ENCODE measurements at places on chromosomes 7 and 10.

DNA sequence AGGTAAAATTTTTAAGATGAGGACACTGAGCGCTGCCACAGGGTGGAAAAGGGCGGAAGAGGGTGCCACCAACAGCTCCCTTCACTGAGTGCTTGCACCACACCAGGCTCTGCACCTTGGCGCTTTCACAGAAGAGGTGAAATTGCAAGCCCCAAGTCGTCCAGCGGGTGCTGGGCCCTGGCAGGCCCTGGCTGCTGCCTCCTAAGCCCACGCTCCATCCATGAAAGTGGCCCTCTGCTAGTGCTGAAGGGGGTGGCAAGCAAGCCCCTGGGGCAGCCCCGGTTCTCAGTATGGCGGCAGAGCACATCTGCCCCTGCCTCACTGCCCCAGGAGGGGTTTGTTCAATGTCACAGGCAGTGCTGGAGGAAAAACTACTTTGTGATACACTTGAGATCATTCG, 95.1 kb downstream of the SLIT1 start:
- no peak for DNase-seq

DNA sequence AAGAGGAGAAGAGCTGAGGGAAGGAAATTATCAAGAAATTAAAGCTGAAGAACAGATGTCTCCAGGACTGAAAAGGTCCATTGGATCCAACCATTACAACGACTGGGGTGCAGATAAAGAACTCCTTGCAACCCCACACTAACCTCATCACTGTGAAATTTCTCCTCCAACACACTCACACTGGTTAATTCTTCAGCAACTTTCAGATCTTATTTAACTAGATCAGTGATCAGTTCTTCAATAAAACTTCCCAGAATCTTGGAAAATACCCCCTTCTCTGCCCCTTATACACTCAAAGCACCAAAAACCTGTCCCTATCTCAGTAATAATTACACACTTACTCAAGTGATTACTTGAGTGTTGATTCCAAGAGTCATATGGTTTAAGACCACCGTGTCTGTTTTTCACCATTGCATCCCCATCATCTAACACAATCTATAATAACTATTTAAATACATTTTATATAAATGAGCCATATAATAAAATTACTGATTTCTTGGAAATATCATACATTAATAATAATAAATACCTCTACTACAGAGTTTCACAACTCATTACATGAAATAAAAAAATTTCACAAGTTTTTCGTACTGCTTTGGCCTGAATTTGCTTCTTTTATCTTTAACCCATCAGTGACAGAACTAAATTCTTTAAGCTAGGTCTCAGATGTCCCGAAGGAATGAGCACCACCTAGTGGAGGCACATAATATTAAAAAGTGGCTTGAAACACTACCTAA, 123.7 kb downstream of the MPP7 start:
- no peak for DNase-seq

- no peak for DNase-seq
Measured at GRCh38 chr7:74253331-74253730, 868 bp downstream of the RFC2 start.

DNA sequence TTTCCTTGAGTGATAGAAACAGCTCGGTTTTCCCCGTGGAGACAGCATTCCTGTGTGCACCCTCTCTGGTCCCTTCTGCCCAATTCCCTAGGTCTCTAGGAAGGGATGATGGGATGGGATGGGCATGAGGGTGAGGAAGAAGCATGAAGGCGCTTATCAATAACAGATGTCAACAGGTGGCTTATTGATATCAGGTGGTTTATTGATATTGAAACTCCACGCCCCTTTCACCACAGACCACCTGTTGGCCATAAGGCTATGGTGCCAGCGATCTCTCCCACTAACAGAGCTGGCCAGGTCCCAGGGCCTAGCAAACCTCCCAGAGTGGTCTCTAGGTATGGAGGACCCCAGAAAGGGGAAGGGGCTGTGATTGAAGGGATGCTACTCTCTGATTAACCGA, 7.9 kb downstream of the MOSPD3 start:
- DNase-seq = no peak
